Thymus (tissue), 14 donors: ENCODE measurements at places on chromosomes 16 and 17.

DNA sequence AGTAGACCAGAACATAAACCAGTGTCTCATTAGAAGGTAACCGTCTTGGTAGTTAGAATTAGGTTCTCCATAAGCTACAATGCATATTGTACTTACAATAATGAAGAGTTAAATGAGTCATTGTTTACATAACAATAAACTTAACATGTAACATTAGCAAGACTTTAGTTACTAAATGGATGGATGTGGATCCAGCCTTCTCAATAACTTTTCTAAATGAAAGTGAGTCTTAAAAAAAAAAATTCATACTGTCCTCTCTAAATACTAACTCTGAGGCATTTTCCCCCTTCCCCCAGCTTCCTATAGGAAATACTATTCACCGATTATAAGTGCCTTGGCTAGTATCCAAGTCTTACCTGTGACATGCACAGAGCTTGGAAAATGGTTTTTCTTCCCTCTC is 155.3 kb downstream of the CYB561 start:
- no peak for DNase-seq

GRCh38 chr17:32112416-32112815 is 29.9 kb upstream of the RHOT1 start:
- DNase-seq, result no peak

- no peak for DNase-seq
Observed at GRCh38 chr16:24729951-24730815, 732 bp downstream of the TNRC6A start.

- DNase-seq, result no peak
Observed at GRCh38 chr17:15969463-15969862, 24.5 kb downstream of the ADORA2B start.

- no peak for DNase-seq
Observed at GRCh38 chr17:77382966-77383612, 242.3 kb downstream of the SEC14L1 start.
